Endothelial cell of umbilical vein (primary cell): ENCODE measurements at places on chromosomes 2 and 18. TPM values are rescaled to one million over a fixed set of nuclear protein-coding genes. Genes with fewer than 3 reads are reported as not detected.

GRCh38 chr2:182666674-182667314 is 49.3 kb upstream of the DNAJC10 start:
- peak; percentile 47 for DNase-seq

DNA sequence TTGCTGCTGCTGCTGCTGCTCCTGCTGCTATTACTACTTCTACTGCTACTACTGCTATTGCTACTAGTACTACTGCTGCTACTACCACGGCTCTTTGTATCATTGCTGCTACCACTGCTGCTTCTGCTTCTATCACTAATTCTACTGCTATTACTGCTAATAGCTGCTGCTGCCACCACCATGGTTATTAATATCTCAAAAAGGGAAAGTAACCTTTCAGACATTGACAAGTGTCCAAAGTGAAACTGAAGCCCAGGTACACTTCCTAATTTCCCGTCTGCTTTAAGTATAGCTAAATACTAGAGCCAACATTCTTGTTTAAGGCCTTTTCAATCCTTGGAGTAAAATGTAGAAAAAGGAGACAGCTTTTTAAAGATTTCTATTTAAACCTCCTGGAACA is 45.4 kb upstream of the EHBP1 start:
- no peak for DNase-seq

- no peak for DNase-seq
These were observed 42.3 kb upstream of the GPC1 start for GRCh38 chr2:240392948-240393830.

GRCh38 chr2:35986871-35987270 is 368.7 kb upstream of the CRIM1 start:
- no peak for DNase-seq

- no peak for DNase-seq
These were observed 192.8 kb downstream of the ZFP36L2 start for GRCh38 chr2:43033466-43034241.

- no peak for DNase-seq
These were observed 488.1 kb upstream of the RAB12 start for GRCh38 chr18:8121101-8121500.

DNA sequence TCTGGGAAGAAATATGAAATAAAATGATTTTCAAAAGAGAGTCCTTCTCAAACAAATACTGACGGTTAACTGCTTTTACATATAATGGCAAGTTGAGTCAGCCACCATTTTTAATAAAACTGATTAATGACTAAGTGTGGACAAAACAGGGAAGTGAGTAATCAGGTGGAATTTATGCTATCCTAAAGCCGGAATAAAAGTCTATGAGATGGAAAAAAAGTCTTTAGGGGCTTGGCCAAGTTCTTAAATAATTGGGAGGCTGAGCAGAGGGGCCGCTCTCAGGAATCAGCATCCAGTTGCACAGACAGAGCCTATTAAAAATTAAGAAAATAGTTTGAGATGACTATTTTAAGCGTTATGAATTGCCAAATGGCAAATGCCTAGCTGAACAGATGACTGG is 58.6 kb upstream of the AFF3 start:
- peak; percentile 66 for DNase-seq

DNA sequence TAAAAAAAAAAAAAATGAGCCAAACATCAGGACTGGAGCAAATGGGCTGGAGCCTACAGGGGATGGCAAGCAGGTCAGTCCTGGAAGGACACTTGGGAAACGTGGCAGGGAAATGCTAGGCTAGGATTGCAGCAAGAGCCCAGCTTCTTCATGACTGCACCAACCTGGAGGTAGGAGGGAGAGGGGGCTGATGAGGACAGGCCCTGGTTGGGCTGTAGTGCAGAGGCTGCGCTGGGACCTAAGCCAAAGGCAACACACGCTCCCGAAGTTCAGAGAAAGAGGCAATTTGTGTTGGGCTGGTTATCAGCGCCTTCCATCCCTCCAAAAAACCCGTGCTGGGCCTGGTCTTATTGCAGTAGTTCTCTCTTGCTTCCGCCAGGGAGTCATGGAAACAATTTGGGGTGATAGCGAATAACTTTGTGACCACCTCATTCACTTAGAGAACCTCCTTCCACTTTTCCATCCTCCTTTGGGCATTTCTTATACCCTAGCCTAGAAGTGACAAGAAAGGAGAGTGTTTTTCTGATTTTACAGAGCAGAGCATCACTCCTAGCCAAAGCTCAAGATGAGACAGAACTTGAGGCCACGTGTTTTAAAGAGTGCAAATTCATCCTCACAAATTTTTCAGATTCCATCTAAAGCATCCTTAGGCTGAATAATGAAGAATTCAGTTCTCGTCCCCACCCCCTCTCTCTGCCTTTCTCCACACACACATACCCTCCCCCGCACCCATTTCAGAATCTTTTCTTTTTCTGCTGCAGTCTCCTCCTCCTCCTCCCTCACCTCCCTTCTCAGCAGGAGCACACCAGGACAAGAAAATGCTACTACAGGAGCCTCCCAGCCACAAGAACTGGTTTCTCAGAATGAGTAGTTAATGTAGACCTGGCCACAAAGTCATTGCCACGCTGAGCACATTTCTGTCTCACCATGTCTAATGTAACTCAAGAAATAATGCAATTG is 82.5 kb upstream of the STPG4 start:
- peak; percentile 63 for DNase-seq

DNA sequence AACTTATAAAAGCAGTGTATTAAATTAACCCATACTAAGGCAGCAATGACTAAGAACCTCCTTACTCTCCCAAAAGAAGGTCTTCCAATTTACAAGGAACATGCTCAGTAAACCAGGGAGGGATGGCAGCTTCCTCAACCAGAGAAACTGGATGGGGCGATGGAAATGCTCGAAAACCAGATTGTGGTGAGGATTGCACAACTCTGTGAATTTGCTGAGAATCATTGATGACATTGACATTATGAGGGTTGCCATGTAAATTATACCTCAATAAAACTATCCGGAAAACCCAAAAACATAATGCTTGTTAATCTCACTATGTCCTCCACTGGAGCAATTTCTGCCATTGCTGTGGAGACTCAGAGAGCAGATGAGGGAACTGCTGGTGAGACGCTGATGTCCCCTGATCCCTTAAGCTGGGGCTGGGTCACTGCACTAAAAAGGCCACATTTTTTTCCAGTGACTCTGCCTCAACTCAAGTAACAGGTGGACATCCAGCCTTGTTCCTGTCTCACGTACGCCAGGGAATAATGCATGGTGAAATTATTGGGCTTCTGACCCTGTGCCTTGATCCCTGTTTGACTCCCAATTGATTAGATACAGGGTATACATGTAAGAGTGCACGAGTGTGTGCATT is 288.3 kb downstream of the CYP26B1 start:
- DNase-seq = no peak

- peak; percentile 7 for DNase-seq
These were observed 631.5 kb downstream of the NYAP2 start for GRCh38 chr2:226030788-226031646.

GRCh38 chr2:29273004-29273684 is 157.9 kb downstream of the CLIP4 start:
- DNase-seq = no peak

DNA sequence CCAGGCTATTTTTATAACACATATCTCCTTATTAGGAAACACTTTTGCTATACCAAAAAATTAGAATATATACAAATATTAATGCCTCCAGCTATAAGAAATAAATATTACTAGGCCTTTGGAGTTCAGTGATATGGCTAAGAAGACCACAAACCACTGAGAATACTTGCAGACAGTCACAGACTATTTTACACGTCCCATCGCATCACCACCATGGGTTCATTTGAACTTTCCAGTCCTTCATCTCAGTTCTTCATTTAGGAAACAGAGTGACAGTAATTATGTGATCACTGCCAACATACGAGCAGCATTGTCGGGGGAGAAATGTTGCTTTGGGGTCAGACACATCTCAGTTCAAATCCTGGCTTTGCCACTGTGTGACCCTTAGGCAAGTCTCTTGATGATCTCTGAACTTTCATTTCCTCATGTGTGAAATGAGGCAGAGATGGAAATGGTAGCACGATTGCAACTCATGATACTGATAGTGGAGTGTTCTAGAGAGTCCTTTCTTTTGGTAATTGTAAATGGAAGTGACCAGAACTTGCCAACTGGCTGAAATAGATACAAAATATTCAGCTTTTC is 138.9 kb upstream of the NRP2 start:
- no peak for DNase-seq

GRCh38 chr2:152242787-152243472 is 67.4 kb upstream of the STAM2 start:
- DNase-seq = no peak

- no peak for DNase-seq
These were observed 75.7 kb downstream of the TRIM43 start for GRCh38 chr2:95667480-95667879.

- no peak for DNase-seq
These were observed 90.0 kb upstream of the TNP1 start for GRCh38 chr2:216949700-216950413.

- peak; percentile 58 for DNase-seq
These were observed 66.4 kb downstream of the TSHZ1 start for GRCh38 chr18:75276818-75277609.

- peak; percentile 37 for DNase-seq
These were observed 9.9 kb upstream of the YPEL5 start for GRCh38 chr2:30136764-30137444.

GRCh38 chr2:56770490-56770889 is 586.7 kb downstream of the CCDC85A start:
- DNase-seq = no peak

GRCh38 chr2:235191486-235191885 is 239.7 kb downstream of the SH3BP4 start:
- no peak for DNase-seq

DNA sequence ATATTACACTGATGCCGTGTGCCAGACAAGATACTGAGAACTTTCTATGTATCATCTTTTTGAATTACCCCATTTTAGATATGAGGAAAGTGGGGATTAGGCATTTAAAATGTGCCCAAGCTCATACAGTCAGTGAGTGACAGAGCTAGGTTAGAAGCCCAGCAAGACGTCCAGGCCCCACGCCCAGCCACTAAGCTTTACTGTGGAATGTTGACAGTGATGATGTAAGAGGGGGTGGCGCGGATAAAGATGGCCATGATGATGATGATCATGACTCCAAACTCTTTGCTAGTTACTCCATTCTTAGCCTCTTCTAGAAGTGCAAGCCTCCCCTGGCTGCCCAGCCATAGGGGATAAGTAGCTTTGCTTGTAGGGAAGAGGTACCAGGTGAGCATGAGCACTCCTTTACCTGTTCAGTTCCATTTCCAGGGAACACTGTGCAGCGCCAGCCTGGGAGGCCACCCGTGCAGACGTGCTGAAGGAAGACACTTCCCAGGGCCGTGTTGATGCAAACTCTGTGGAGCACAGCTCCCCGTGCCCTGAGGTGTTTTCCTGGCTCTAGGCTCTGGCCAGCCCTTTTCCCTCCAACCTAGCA is 65.5 kb downstream of the BCL2L11 start:
- no peak for DNase-seq

DNA sequence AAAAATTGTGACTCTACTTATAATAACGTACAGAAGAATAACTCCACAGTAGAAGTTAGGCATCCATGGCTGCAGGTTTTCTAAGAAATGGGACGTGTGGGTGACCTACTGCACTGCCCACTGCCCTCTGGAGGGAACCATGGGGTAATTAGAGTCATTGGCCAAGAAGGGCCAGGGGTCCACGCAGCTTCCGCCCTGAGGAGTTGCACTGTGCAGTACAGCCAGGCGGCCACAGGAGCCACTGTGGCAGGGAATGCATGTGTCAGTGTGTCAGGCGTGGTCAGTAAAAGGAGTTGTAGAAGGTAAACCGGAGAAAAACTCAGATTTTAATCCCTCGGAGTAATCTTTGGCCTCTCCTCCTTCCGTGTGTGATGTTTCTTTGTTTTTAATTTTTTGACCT is 24.8 kb downstream of the NCK2 start:
- no peak for DNase-seq

DNA sequence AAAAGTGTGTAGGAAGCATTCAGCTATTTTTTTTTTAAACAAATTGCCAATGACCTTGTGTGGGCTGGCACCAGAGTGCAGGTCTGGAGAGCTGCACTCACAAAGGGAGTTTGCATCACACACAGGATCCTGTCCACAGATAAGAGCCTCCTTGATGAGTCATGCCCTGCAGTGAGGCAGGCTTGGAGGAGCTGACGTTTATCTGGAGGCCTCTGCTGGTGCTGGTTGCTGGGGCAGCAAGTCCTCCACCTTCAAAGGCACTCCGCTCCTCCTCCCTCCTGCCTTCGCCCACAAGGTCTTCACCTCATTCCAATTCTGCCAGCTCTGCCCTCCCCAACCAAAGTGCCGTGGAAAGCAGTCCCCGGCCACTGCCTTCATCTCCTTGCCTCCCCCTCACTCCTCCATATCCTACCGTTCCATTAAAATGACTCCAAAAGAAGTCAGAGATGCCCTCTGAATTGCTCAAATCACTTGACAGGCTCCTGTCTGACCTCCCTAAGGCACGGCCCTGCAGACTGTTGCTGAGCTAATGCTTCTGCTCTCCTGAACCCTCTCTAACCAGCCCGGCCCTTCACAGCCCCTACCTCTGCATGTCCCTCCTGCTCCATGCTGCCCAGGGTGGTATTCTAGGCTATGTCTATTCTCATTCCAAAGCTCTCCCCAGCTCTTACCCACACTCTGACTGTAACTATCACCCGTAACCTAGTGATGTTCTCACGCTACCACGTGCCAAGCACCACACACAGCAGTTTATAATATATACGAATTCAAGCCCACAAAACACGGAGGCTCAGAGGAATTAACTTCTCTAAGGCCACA is 30.9 kb downstream of the LONRF2 start:
- DNase-seq = peak; percentile 77

- DNase-seq = no peak
These were observed 21.6 kb downstream of the MROH2A start for GRCh38 chr2:233799716-233800115.

DNA sequence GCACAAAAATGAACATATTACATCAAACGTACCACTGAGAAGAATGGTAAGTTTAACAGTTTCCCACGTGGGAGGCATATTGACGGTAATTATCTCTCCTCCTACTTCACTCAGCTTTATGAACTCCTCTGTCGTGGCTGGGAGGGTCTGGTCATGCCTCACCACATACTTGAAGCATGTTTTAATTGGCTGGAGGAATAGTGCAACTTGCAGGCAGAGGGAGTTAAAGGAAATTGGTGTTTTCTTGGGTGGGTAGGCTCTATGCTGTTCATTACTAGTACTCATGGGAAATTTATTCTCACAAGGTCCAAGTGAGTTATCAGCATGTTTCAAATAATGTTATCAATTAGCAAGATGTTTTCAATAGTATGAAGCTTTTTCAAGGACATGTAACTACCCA is 767.0 kb downstream of the PLCL1 start:
- DNase-seq = no peak

- no peak for DNase-seq
These were observed 327.6 kb downstream of the IRS1 start for GRCh38 chr2:226471987-226472470.

DGKD gene
- total RNA-seq = 36.5 and 36.6 TPM in 2 replicates

SEMA4F gene
- 5.9 and 6.0 TPM in 2 replicates for total RNA-seq

CROCC2 gene
- total RNA-seq = not detected in 2 replicates

MZT2B gene
- 337 and 364 TPM in 2 replicates for total RNA-seq

ARHGAP28 gene
- 21.0 and 23.4 TPM in 2 replicates for total RNA-seq

EVA1A gene
- 59.7 and 66.5 TPM in 2 replicates for total RNA-seq

ABCG5 gene
- not detected in 2 replicates for total RNA-seq

GCG gene
- total RNA-seq = not detected in 2 replicates

B4GALT6 gene
- 24.2 and 25.2 TPM in 2 replicates for total RNA-seq

YWHAQ gene
- 347 and 456 TPM in 2 replicates for total RNA-seq

NEU2 gene
- total RNA-seq = not detected in 2 replicates

PAIP2B gene
- total RNA-seq = 0.58 and 0.62 TPM in 2 replicates

KLHL14 gene
- not detected in 2 replicates for total RNA-seq

GCKR gene
- 0.27 and 1.2 TPM in 2 replicates for total RNA-seq
